NB4 (cell line): ENCODE measurements at places on chromosomes 6 and 20.
A peak's percentile ranks its signal among the peaks of the same experiment; 100 is the strongest.

GRCh38 chr6:42979523-42980177, 669 bp upstream of the PEX6 start:
- DNase-seq = no peak

- no peak for DNase-seq
Observed at GRCh38 chr20:16528078-16528477, 45.2 kb downstream of the KIF16B start.

DNA sequence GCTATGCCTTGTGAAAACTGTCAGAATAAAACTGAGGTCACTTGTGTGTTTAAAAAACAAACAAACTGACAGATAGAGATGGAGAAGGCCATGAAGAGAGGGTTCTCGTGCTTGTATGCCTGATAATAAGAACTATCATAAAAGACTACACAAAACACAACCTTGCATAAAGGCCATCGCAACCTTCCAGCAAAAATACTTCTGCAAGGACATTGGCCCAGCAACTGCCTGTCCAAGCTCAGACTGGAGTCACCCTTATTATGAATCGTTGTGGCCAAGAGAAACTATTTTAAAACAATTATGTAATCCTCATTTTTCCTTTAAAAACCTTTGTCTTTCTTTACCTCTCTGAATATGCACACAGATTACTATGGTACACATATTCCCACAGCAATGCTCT, 93.0 kb upstream of the SMLR1 start:
- no peak for DNase-seq

DNA sequence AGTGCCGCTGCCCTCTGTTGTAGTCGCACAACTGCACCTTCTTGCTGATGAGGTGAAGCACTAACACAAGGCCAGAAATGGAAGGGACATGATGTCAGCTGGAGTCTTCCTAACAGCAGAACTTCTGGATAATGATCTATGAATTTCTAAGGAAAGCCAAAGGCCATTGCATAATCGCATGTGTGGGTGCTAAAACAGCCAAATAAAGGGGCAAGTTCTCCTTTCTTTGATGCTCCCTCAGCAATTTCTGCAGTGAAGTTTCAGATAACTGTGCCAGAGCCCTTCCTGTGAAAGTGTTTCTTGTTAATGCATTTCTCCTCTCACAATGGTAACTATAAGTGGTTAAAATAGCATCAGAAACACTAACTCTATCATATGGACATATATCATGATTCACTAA, 8.0 kb upstream of the F13A1 start:
- peak; percentile 50 for DNase-seq

GRCh38 chr20:10663756-10664155, 10.0 kb downstream of the JAG1 start:
- DNase-seq = no peak

- DNase-seq = no peak
Observed at GRCh38 chr6:14709066-14709670, 536.7 kb upstream of the JARID2 start.

- DNase-seq = no peak
Observed at GRCh38 chr6:47111685-47112084, 69.6 kb upstream of the ADGRF1 start.

GRCh38 chr20:58839474-58839874, 11.2 kb downstream of the GNAS-AS1 start:
- peak; percentile 74 for DNase-seq

DNA sequence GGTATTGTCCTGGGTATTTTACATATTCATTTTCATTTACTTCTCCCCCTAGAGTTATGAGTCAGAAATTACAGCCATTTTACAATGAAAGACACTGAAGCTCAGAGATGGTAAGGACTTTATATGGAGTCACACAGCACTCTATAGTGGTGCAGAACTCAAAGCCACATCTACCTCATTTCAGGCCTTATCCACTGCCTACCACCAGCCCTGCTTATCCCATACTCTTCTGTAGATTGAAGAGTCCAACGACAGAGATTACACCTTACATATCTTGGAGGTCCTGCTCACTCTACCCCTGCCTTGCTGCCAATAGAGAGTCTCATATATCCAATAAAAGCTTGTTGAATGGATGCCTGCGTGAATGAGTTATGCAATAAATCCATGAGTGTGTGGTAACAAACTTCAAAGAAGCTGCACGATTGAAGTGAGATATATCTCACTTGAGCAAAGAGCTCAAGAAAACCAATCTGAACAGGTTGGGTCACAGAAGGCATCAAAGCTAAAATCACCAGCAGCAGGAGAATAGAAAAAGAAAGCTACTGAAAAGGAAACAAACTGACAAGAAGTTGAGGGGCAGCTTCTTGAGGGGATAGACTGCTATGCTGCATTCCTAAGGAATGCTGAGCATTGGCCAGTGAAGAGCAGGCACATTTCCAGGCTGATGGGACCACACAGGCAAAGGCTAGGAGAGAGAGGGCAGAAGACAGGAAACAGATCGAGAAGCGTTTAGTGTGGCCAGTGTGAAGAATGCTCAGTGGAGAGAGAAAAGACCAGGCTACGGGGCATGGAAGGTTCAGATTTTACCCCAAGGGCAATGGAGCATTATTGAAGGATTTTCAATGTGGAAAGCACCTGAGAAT, 585.6 kb downstream of the DHX35 start:
- DNase-seq = no peak

DNA sequence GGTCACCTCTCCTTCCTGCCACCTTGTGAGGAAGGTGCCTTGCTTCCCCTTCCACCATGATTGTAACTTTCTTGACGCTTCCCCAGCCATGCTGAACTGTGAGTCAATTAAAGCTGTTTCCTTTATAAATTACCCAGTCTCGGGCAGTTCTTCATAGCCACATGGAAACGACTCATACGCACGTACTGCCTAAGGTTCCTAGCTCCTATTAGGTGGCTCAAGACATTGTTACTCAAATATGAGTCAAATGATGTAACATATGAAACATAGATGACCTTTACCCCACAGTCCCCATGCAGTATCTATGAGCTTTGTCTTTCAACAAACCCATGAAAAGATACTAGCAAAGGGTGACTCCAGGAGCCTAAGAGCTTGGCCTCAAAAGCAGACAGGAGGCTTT, 98.3 kb downstream of the SIM1 start:
- DNase-seq = peak; percentile 69

DNA sequence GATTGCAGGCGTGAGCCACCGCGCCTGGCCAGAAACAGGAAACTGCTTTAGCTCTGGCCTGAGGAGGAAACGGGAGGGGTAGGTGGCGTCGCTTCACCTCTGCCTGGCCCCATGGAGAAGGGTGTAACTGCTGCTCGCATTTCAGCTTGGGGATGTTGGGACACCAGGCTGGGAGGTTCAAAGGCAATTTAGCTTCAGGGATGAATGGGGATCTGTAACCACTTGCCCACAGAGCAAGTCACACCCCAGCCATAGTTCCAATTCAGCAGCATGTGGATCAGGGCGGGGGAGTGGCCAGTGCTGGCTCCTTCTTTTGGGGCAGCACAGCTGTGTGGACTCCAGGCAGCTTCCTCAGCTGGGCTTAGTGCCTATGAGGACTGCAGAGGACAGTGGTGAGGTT, 34.8 kb upstream of the NUP153 start:
- DNase-seq = peak; percentile 49

DNA sequence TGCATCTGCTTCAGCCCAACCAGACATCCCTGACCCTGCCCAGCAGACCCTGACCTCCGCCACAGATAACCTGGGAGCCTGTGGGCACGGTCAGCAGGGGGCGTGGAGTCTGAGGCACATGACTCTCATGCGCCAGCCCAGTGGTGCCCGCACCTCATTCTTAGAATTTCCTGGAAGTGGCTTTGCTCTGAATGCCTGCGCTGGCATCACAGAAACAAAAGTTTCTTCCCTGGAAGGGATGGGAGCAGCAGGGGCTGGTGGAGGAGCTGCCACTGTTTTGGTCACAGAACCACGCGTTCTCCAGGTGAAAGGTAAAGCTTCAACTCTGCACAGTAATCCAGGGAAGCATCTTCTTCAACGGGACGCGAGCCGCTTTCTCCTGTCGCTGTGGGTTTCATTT, 67.9 kb upstream of the DUSP22 start:
- no peak for DNase-seq

- DNase-seq = no peak
Observed at GRCh38 chr6:28124971-28125353, 553 bp downstream of the ZSCAN16 start.

DNA sequence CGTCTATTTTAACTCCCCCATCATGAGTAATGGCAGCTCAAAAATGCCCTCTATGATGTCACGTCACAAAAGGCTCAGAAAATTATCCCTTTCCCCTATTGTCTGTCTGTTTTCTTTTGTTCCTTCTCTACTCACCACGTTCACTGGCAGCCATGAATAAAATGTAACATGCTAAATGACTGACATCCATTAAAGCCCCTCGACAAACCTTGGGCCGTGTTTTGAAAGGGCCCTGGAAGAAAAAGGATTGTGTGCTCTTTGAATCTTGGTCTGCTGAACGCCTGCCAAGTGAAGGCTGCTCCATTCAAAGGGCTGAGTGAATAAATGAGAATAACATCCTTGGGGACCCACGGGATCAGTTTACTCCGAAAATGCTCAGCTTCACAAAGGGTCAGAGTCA, 118.7 kb downstream of the RPS12 start:
- DNase-seq = no peak

- no peak for DNase-seq
Observed at GRCh38 chr6:105651969-105652368, 249.1 kb upstream of the PREP start.

GRCh38 chr6:142943711-142944123, 1.3 kb downstream of the HIVEP2 start:
- DNase-seq = peak; percentile 80

DNA sequence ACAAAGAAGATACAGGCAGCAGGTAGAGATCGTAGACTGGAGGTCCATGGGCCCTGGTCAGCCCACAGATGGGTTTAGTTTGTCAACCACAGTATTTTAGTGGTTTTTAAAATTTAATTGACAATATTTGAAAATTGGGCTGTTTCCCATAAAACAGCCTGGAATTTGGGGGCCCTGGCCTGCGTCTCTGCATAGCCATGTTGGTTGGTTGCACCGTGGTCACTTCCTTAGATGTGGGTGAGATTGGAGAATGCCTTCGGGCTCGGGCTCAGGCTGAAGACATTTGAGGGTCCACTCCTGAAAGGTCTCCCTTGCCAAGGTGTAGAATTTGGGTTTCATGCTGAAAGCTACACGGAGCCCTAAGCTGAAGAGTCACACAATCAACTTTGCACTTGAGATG, 7.7 kb downstream of the DUSP22 start:
- DNase-seq = no peak

- DNase-seq = no peak
Observed at GRCh38 chr6:36862848-36863382, 11.7 kb downstream of the PPIL1 start.

GRCh38 chr6:162229093-162229492, 498.5 kb downstream of the PRKN start:
- no peak for DNase-seq

DNA sequence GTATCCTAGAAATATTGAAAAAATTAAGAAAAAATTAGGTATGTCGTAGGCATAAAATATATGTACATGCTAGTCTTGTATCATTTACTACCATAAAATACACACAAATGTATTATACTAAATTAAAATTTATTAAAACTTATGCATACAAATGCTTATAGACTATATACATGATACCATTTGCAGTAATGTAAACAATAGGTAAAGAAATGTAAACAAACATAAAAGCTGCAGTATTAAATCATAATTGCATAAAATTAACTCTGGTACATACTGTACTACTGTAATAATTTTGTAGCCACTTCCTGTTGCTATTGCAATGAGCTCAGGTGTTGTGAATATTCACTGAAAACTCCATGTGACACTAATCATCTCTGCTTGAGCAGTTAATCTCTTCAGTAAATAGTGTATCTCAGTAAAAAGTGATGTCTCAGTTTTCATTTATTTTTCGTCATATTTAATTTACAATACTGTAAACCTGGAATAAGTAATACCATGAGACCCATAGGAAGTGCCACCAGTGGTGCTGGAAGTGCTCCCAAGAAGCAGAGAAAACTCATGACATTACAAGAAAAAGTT, 29.3 kb downstream of the RALGAPB start:
- DNase-seq = no peak

GRCh38 chr6:134541001-134541400, 223.1 kb upstream of the SGK1 start:
- DNase-seq = no peak

DNA sequence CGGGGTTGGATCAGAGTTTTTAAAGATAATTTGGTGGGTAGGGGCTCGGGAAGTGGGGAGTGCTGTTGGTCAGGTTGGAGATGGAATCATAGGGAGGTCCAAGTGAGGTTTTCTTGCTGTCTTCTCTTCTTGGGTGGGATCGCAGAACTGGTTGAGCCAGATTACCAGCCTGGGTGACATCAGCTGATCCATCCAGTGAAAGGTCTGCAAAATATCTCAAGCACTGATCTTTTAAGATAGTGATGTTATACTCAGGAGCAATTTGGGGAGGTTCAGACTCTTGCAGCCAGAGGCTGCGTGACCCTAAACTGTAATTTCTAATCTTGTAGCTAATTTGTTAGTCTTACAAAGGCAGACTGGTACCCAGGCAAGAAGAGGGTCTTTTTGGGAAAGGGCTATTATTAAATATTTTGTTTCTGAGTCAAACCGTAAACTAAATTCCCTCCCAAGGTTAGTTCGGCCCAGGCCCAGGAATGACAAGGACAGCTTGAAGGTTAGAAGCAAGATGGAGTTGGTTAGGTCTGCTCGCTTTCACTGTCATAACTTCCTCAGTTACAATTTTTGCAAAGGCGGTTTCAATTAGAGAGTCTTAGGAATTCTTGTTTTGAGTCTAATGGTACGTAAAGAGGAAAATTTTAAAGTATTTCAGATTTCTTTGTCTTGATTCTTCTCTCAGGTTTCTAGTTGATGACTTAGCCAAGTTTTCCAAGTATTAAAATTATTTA, 53.1 kb downstream of the SCAF8 start:
- no peak for DNase-seq

GRCh38 chr6:87590990-87591389, 1.1 kb downstream of the ORC3 start:
- DNase-seq = peak; percentile 12

DNA sequence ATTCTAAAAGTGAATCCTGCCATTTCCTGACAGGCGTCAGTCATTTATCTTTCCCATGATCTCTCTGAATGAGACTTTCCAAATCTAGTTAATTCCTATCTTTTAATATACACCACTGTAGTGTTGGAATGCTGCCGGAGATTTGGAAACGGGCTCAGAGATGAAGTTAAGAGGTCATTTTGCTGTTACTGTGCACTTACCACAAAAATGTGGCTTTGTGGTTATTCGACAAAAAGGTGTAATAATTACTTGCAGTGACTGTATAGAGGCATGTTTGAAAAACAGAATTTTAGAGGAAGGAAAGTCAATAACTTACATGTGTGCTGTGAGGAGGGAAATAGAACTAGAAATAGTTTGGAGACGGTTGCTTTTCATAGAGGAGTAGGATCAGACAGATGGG, 460.2 kb upstream of the BTBD3 start:
- no peak for DNase-seq

- no peak for DNase-seq
Observed at GRCh38 chr6:4271761-4272470, 136.5 kb upstream of the ECI2 start.
